ENCODE measurements at places on chromosomes 7 and 10.

- DNase-seq, result no peak
Measured at GRCh38 chr7:36945612-36946400, 221.5 kb upstream of the AOAH start.

GRCh38 chr10:35328404-35329037 is 7.8 kb upstream of the CCNY start:
- no peak for DNase-seq

GRCh38 chr10:46268076-46268881 is 18.5 kb upstream of the ANTXRL start:
- DNase-seq, result peak; percentile 52

DNA sequence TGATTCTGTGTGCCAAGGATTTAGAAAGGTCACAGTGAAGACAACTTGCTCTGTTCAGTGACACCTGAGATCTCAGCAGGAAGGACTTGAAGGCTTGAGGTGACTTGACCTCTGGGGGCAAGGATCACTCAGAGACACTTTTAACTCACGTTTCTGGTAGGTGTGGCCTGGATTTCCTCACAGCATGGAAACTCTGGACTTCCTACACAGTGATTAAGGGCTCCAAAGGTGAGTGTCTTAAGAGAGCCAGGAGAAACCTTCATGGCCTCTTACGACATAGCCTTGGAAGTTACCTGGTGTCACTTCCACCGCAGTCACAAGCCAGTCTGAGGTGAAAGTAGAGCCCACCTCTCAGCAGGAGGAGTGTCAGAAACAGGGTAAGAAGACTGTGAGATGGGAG is 38.1 kb upstream of the ADO start:
- DNase-seq, result no peak

- no peak for DNase-seq
Measured at GRCh38 chr7:79308192-79308591, 145.3 kb downstream of the MAGI2 start.

DNA sequence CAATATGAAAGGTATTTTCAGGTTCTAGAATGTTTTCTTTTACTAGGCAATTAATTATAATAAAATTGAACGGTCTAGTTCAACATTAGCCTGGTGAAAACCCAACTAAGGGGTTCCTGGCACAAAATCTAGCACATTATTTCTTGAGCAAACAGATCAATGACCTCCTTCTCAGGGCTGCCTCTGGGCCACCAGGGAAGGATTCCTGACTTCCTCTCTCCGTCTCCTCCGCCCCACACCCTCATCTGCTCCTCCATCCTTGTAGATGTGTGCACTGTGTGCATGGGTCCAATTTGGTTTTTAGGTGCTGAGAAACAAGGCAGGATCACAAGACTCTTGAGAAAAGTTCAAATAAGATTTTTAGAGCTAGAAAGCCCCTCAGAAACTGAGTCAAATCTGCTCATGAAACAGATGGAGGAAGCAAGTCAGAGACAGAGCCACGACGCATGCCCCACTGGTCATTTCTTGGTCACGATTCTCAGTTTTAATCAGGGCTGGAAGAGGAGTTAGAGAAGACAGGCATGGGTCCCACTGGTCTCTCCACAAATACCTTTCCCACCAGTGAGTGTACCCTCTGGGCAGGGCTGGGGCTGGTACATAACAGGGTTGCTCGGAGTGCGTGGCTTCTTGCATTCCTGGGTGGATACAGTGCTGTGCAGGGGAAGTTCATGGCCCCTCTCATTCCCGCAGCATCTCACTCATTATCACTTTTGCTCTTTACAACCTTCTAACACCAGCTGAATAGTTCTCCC is 3.8 kb downstream of the TRPV6 start:
- DNase-seq, result no peak
